ENCODE measurements at places on chromosomes 2 and 18.

- DNase-seq: no peak
These were observed 820.5 kb upstream of the POU3F3 start for GRCh38 chr2:104033399-104033798.

DNA sequence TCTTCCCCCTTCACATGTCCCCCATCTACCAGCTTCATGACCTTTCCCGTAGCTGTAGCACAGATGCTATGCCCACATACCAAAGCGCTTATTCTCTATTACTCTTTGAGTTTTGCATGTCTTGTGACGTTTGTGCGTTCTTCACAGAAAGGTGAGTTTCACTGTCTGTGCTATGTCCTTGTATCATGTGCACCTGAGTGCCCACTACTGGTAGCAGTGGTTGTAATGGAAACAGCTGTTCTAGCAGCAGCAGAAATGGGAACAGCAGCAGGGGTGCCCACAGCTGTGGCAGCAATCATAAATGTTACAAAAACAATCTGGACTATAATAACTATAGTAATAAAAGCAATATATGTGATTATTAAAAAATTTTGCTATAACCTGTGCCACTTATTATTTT, 127.1 kb downstream of the STK39 start:
- DNase-seq: no peak

- no peak for DNase-seq
These were observed 692.8 kb downstream of the RNF144A start for GRCh38 chr2:7609974-7610373.

DNA sequence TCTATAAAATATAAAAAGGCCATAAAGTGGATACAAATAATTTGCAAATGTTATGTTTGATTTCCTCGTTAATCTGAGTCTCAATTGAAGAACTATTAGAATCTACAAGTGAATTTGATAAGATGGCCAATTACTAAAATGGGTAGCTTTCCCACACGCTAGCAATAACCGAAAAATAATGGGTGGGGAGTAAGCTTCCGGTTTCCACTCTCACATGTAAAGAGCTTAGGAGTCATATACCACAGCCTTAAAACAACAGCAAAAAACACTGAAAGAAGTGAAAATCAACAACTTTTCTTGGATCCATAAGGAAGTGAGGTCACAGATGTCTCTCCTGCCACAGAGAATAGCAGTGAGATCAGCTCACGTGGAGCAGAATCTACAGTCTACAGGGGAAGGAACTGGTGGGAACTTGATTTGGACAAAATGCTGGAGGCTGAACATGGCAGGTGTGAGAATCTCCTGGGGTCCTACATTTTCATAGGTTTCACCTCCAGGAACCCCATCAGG, 18.6 kb downstream of the THAP4 start:
- DNase-seq: no peak

DNA sequence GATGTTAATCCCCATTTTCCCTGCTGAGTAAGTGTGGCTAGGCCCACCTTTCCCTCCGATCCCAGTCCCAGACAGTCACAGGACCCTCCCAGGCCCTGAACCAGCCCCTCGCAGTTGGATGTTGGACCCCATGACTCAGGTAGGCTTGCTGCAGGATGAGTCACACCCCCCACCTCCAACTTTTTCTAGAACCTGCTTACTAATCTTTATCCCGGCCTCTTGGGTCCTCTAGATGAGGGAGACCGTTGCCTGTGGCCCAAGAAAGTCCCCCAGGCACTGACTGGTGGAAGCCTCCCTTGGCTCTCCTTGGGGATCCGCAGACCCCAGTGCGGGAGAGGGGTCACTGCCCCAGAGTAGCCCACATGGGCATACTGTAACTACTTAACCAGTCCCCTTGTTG, 98.5 kb downstream of the SMAD7 start:
- no peak for DNase-seq

DNA sequence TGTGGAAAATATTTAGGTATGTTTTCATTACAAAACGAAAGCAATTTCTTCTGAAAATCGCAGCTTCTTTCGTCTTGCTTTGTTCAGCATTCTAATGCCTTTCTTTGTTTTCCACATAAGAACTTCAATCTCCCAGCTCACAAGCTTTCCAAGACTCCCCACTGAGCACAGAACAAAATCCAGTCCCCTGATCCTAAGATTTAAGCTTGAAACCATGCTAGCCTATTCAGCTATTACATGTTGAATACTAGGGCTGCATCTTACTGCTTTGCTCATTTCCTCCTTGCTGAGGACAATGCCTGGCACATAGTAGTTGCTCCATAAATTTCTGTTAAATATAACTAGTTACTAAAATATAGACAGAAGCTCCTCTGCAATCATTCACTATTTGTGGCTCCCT, 160.6 kb downstream of the GALNT3 start:
- DNase-seq: no peak

DNA sequence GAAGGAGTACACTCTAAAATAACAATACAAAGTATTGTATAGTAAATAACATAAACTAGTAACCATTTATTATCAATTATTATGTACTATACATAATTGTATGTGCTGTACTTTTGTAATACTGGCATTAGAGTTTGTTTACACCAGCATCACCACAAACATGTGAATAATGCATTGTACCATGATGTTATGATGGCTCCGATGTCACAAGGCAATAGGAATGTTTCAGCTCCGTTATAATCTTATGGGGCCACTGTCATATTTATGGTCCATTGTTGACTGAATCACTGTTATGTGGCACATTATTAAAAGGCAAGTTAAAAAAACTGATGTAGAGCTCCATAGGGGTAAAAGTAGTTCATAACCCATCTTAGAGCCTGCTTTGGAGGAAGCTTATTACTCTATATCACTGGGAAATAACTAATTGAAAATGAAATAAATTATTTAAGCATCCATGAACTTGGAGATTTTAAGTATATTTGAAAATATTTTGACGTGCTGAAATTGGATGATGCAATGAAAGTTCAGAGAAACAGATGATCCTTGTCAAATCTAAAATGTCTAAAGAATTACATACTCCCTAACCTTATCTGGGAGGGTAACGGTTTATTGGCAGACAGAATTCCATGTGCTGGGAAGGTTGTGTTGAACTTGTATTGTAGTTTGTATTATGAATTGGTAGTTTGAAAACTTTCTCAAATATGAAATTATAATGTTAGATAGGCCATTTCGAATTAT, 2.4 kb downstream of the SKA1 start:
- DNase-seq: no peak

DNA sequence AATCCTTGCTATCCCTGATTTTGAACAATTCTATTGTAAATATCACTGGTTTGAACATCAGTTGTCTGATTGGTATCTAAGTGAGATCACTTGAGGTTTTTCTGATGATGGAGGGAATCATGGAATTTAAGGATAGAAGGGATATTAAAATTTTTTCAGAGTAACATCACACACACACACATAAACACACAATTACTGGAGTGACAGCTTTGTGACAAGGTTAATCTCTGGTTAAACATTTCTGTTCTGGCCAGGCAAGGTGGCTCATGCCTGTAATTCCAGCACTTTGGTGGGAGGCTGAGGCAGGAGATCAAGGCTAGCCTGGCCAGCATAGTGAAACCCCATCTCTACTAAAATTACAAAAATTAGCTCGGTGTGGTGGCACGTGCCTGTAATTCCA, 85.3 kb downstream of the SOCS6 start:
- DNase-seq: no peak

GRCh38 chr2:106159866-106160785, 34.0 kb downstream of the UXS1 start:
- peak; percentile 77 for DNase-seq

- DNase-seq: no peak
These were observed 42.8 kb downstream of the DLGAP1 start for GRCh38 chr18:4412286-4412685.

- no peak for DNase-seq
These were observed 45.2 kb downstream of the CYP1B1 start for GRCh38 chr2:38030635-38031355.

DNA sequence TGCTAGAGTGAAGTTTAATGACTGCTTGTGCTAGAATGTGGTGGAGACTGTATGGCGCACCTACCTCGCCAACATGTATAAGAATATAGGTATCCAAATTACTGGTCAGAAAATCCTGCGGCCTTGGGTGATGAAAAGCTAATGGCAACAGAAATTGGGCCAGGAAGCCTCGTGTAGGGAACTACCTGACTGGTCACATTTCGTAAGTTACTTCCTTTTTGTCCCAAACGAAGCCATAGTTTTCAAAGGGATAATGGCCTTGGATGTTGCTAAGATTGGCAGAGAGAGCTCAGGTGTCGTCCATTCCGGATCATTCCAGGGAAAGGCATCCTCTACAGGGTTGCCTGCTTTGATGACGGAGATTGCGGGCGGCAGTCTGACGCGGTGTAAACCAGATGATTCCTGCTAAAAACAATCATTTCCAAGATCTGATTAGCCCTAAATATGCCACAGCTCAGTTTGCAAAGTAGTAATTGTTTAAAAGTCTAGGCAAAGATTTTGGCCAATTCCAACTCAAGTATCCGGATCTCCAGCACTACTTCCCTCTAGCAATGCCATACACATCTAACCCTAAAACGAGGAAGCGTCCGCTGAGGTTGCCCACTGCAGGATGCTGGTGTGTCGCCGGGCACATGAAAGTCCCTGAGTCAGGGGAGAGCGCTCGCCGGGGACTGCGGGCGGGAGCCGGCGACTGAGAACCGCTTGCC, 708 bp upstream of the MALT1 start:
- DNase-seq: peak; percentile 70

GRCh38 chr2:101961338-101962191, 30.2 kb upstream of the IL1R2 start:
- peak; percentile 83 for DNase-seq

- no peak for DNase-seq
These were observed 198.6 kb upstream of the EPAS1 start for GRCh38 chr2:46098621-46099062.

GRCh38 chr2:172484253-172484652, 56.9 kb downstream of the ITGA6 start:
- DNase-seq: no peak

DNA sequence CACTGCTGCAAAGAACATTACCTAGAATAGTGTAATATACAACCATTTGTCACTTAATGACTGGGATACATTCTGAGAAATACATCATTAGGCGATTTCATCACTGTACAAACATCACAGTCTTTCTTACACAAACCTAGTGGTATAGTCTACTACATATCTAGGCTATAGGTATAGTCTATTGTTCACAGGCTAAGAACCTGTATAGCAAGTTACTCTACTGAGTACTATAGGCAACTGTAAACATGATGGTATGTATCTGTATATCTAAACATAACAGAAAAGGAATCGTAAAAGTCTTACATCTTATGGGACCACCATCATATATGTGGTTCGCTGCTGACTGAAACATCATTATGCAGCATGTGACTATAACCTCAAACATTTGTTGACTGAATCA, 21.4 kb downstream of the SP3 start:
- DNase-seq: no peak

- DNase-seq: no peak
These were observed 86.4 kb downstream of the GCA start for GRCh38 chr2:162430323-162430722.

DNA sequence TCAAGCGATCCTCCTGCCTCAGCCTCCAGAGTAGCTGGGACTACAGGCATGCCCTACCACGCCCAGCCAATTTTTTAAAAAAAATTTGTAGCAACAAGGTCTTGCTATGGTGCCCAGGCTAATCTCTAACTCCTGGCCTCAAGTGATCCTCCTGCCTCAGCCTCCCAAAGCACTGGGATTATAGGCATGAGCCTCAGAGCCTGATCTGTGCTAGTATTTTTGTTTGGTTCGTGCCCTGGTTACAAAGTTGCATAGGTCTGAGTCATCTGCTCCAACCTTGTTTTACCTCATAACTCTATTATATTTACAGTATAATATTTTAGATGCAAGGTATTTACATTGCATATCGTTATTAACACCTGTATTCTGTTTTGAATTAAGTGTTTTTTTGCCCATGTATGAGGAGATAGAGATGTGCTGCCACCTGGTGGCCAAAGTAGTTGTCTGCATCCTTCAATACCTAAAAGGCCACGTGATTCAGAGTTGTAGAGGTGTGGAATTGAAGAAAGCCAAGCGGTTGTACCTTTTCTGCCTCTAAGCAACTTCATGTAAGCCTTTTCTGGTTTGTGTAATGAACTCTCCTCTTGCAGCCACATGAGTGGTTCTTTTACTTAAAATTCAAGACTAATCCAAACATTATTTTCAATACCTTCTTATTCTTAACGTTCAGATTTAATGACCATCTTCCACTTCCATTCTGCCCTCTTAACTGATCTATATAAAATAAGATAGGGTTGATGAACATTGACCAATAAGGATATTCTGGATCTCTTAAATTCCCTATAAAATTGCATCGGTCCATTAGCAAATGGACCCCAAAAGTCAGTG, 19.9 kb upstream of the CABYR start:
- peak; percentile 81 for DNase-seq

DNA sequence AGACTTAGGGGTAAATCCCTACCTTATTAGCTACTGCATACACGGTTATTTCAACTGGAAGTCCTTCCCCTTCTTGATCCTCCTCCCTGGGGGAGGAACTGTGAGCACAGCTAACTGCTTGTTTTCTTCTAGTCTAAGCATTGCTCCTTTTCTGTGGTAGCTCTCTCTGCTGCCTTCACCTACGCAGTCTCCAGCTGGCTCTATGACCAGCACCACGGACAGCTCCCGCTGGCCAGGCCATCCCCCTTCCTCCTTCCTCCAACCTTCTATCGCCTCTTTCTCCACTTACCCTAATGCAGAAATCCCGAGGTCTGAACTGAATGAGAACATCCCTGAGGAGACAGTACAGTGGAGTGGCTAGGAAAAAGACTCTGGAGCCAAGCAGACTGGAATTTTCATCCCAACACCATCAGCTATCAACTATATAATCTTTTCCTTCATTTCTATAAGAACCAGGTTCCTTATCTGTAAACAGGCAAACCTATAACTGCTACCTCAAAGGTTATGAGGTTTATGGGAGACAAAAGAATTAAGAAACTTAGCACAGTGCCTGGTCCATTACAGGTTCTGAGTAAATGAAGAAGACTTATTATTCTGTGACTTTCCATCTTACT, 4.7 kb upstream of the CFAP65 start:
- DNase-seq: no peak

DNA sequence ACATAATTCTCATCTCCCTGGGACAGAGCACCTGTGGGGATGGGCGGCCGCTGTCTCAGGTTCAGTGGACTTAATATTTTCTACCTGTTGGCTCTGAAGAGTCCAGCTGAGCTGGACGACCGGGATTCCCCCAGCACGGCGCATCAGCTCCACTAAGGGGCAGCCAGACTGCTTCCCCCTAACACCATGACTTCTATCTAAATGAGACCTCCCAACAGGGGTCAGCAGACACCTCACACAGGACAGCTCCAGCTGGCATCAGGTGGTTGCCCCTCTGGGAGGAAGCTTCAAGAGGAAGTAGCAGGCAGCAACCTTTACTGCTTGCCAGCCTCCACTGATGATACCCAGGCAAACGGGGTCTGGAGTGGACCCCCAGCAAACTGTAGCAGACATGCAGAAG, 226.0 kb upstream of the DSEL start:
- no peak for DNase-seq

- no peak for DNase-seq
These were observed 1.1 kb downstream of the TMEM18 start for GRCh38 chr2:675982-676646.

Measured in spleen (tissue), 13 donors.